ENCODE measurements at places on chromosomes 5 and 9.

DNA sequence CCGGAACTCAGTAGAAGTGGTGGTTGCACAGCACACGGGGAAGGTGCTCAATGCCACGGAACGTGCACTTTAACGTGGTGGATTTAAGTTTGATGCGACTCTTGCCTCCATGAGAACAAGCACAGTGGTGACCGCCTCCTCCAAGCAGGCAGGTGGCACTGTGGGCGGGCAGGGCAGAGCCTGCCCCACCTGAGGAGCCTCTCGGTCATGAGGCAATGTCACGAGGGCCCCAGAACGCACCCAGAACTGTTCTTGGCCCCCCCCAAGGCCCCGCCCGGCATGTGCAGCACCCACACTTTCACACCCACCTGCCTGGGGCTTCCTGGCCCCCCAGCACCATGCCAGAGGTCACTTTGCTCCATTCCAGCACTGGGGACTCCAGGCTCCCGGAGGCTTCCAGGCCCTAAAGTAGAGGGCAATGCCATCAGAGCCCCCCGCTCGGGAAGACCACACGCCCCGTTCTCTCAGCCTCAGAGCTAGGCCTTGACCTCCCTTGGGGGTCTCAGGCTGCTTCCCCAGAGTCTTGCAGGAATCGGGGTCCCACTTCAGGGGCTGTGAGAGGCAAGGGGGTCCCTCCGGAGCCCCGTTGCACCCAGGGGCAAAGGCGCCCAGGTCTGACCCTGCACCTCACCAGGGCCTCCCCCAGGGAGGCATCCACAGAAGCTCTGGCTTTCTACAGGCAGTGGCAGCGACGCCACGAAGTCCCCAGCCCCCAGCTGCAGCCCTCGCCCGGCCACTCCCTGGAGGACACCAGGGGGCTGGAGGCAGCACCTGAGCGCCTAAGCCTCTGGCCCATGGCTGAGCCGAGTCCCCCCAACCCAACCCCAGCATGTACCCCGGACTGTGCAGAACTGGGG lies 14.0 kb downstream of the CCDC187 start:
- no peak overlapping the region for H3K27ac ChIP-seq
- DNase-seq: no peak
- H3K36me3 ChIP-seq: no peaks in the 10 kb centered on the region
- no peaks in the 10 kb centered on the region for H3K27me3 ChIP-seq
- H3K4me1 ChIP-seq: no peaks in the 10 kb centered on the region

- no peaks in the 10 kb centered on the region for H3K27me3 ChIP-seq
- peak overlapping the region; percentile 94 for H3K4me3 ChIP-seq
- DNase-seq: no peak
Observed at GRCh38 chr9:91425271-91425670, 1.6 kb upstream of the NFIL3 start.

- H3K4me1 ChIP-seq: peaks cover 11% of the 10 kb centered on the region
- no peak for DNase-seq
- no peak overlapping the region for H3K27ac ChIP-seq
- no peak overlapping the region for H3K4me3 ChIP-seq
- H3K36me3 ChIP-seq: no peaks in the 10 kb centered on the region
- H3K27me3 ChIP-seq: no peaks in the 10 kb centered on the region
Observed at GRCh38 chr9:105070176-105070575, 142.2 kb upstream of the ABCA1 start.

DNA sequence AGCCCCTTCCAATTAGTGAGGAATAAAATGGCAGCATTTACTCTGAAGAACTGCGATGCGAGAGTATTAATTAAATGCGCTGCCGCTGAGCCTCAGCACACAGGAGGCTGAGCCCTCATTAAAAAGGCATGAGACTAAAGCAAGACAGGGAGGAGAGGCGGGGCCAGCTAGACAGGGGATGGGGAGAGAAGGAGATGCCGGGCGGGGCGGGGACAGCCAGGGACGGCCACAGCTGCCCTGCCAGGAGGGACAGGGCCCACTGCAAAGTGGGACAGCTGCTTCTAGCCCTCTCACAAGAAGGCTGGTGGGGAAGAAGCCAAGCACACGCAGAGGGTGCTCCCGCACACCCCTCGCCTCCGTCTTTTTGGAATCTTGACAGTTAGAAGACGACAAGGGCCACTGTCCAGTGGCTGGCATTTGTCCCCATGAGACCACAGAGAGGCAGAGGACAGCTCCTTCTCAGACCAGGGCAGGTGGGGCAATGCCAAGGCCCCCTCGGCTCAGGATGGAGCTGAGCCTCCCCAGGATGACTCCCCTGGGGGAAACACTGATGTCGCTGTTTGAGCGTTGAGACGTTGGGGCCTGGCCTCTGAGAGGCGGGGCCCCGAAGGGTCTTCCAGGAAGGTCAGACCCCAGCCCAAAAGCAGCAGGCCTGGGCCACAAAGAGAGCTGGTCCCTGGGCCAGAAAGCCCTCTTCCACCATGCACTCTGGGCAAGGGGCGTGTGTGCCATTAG lies 26.9 kb downstream of the ADAMTS2 start:
- no peak overlapping the region for H3K4me3 ChIP-seq
- H3K27me3 ChIP-seq: no peaks in the 10 kb centered on the region
- H3K4me1 ChIP-seq: peaks cover 49% of the 10 kb centered on the region
- DNase-seq: no peak

GRCh38 chr9:83199240-83199639 lies 136.3 kb upstream of the RASEF start:
- no peak overlapping the region for H3K4me3 ChIP-seq
- no peak for DNase-seq
- no peak overlapping the region for H3K27ac ChIP-seq
- no peaks in the 10 kb centered on the region for H3K36me3 ChIP-seq

GRCh38 chr9:23543419-23543818 lies 282.6 kb downstream of the ELAVL2 start:
- no peak overlapping the region for H3K4me3 ChIP-seq
- no peaks in the 10 kb centered on the region for H3K36me3 ChIP-seq
- H3K27ac ChIP-seq: no peak overlapping the region
- no peaks in the 10 kb centered on the region for H3K27me3 ChIP-seq
- no peak for DNase-seq
- H3K4me1 ChIP-seq: no peaks in the 10 kb centered on the region

GRCh38 chr5:151720215-151720614 lies 33.5 kb upstream of the SPARC start:
- H3K36me3 ChIP-seq: no peaks in the 10 kb centered on the region
- peak; percentile 20 for DNase-seq
- H3K27me3 ChIP-seq: no peaks in the 10 kb centered on the region
- H3K4me3 ChIP-seq: no peak overlapping the region
- H3K27ac ChIP-seq: no peak overlapping the region

GRCh38 chr5:154159343-154159742 lies 31.2 kb upstream of the GALNT10 start:
- no peaks in the 10 kb centered on the region for H3K36me3 ChIP-seq
- H3K4me1 ChIP-seq: peaks cover 9% of the 10 kb centered on the region
- H3K27me3 ChIP-seq: no peaks in the 10 kb centered on the region
- DNase-seq: no peak
- H3K27ac ChIP-seq: no peak overlapping the region

DNA sequence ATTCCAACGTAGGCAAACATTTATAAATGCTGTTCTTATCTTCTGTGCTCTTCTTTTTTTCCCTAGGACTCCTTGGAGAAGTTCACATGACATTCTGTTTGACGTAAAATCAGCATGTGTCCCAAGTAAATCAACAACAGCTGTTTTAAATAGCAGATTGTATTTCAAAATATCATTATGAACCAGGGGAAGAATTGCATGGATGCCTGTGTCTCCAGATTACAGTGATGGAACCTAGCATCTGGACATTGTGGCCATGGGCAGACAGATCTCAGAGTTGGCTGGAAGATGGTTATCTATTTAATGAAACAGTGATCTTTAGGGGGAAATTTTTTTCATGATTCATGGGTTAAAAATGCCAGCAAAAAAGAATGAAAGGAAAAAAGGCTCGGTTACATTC lies 222.0 kb downstream of the MAN2A1 start:
- no peak overlapping the region for H3K27ac ChIP-seq
- no peak for DNase-seq

- H3K4me1 ChIP-seq: no peaks in the 10 kb centered on the region
- H3K27me3 ChIP-seq: no peaks in the 10 kb centered on the region
- no peak overlapping the region for H3K27ac ChIP-seq
- no peak overlapping the region for H3K4me3 ChIP-seq
- no peaks in the 10 kb centered on the region for H3K36me3 ChIP-seq
Observed at GRCh38 chr5:39459071-39459470, 34.3 kb upstream of the DAB2 start.

DNA sequence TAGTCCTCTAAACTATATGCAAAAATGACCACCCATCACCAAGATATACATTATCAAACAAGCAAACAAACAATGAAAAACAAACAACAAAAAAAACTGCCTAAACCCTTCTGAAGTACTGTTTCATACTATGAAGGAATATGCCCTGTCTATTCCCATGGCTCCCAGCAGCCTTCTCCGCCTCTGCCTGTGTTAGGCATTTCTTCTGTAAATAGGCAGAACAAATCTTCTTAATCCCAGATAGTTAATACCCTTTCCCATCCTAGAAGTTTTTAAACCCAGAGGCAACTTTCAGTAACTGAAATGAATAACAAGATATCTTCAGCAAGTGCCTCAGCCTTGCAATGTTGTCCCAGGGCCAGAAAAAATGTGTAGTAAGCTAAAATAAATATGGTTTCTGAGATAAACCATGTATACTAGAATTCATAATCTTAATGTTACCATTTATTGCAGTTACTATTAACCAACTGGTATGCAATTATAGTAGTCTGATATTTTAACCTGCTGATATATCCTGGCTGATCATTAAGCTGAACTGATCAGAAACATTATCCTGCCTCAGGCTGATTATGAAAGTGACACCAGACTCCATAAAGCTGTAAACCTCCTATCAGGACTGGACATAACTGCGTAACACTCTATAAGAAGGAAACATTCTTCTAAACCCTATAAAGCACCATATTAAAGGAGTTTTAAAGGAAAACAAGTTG lies 68.5 kb downstream of the ANKRD31 start:
- no peak overlapping the region for H3K27ac ChIP-seq
- H3K4me3 ChIP-seq: no peak overlapping the region
- DNase-seq: no peak

DNA sequence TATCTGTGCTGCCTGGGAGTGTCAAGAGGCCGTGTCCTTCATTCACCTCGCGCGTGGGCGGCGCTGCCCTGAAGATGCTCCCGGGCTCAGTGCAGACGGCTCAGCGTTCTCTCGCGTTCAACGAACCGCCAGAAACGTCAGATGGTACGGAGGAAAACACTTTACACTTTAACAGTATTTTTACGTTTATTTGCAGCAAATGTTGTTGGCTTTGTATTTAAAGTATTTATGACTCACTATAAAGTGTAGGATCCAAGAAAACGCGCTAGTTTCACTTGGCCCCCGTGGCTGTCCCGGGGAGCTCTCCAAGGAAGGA lies 544 bp upstream of the ERCC6L2 start:
- peak; percentile 83 for DNase-seq
- no peak overlapping the region for H3K4me3 ChIP-seq
- peaks cover 20% of the 10 kb centered on the region for H3K4me1 ChIP-seq

GRCh38 chr5:5079876-5080275 lies 60.3 kb upstream of the ADAMTS16 start:
- H3K4me3 ChIP-seq: no peak overlapping the region
- H3K4me1 ChIP-seq: no peaks in the 10 kb centered on the region
- no peak overlapping the region for H3K27ac ChIP-seq
- H3K36me3 ChIP-seq: no peaks in the 10 kb centered on the region

DNA sequence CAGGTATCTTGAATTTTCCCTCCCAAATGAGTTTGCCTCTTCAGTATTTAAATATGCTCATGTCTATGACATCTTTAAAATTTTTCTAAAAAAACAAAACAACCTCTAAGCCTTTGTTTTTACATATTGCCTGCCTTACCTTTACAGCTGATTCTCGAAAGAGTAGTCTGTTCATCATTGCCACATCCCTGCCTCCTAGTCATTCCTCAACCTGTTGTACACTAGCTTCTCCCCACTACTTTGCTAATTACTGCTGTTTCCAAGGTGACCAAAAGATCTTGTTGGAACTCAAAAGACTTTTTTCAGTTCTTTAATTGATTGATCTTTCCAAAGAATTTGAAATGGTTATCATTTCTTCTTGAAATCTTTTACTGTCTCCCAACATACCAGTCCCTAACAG lies 1.9 kb upstream of the NADK2 start:
- no peak overlapping the region for H3K27ac ChIP-seq
- H3K27me3 ChIP-seq: no peaks in the 10 kb centered on the region
- no peak overlapping the region for H3K4me3 ChIP-seq
- no peaks in the 10 kb centered on the region for H3K36me3 ChIP-seq
- H3K4me1 ChIP-seq: peaks cover 30% of the 10 kb centered on the region

- DNase-seq: no peak
- H3K36me3 ChIP-seq: no peaks in the 10 kb centered on the region
- no peaks in the 10 kb centered on the region for H3K4me1 ChIP-seq
- no peaks in the 10 kb centered on the region for H3K27me3 ChIP-seq
Observed at GRCh38 chr9:117742131-117742530, 37.9 kb downstream of the TLR4 start.

DNA sequence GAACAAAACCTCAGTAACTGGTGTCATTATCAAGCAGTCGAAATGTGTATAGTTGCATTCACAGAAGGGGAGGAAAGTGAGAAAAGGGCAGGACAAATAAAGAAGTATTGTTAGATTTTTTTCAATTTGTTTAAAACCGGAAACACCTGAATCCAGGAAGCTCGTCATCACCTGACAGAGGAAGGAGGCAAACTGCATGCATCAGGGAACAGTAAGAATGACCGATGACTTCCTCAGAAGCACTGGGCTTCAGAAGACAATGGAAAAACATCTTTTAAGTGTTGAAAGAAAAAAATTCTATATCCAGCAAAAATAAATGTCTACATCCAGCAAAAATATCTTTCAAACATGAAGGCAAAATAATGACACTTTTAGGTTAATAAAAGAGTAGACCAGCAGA lies 29.5 kb downstream of the PLEKHG4B start:
- no peaks in the 10 kb centered on the region for H3K27me3 ChIP-seq
- H3K27ac ChIP-seq: no peak overlapping the region
- H3K4me3 ChIP-seq: no peak overlapping the region
- no peak for DNase-seq
- H3K4me1 ChIP-seq: no peaks in the 10 kb centered on the region
- no peaks in the 10 kb centered on the region for H3K36me3 ChIP-seq

- no peak overlapping the region for H3K27ac ChIP-seq
- H3K4me1 ChIP-seq: no peaks in the 10 kb centered on the region
- no peak for DNase-seq
- H3K4me3 ChIP-seq: no peak overlapping the region
Observed at GRCh38 chr9:10008101-10008799, 604.6 kb downstream of the PTPRD start.

DNA sequence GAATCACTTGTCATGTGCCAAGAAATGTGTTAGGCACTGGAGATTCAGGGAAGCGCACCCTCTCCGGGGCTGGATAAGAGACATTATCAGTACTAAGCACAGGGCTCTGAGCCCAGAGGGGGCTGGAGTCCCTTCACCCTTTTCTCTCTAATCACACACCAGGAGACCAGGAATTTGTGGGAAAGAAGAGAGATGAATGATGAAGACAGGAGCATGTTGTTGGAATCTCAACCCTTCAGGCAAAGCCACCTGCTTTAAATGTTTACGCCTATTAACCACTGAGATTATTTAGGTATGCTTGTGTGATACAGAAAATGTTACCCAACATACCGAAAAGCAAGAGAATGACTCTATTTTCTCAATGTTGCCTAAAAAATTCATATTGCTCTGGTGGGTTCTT lies 119.8 kb downstream of the ENTREP1 start:
- no peak overlapping the region for H3K4me3 ChIP-seq
- no peak for DNase-seq
- H3K36me3 ChIP-seq: peaks cover 12% of the 10 kb centered on the region

- no peaks in the 10 kb centered on the region for H3K36me3 ChIP-seq
- H3K27ac ChIP-seq: no peak overlapping the region
- no peaks in the 10 kb centered on the region for H3K4me1 ChIP-seq
Observed at GRCh38 chr5:169875091-169875728, 105.1 kb downstream of the INSYN2B start.

All from vagina (tissue), 2 donors.